ENCODE measurements at places on chromosomes 16 and 17. TPM values are rescaled to one million over a fixed set of nuclear protein-coding genes. Genes with fewer than 3 reads are reported as not detected.

DNA sequence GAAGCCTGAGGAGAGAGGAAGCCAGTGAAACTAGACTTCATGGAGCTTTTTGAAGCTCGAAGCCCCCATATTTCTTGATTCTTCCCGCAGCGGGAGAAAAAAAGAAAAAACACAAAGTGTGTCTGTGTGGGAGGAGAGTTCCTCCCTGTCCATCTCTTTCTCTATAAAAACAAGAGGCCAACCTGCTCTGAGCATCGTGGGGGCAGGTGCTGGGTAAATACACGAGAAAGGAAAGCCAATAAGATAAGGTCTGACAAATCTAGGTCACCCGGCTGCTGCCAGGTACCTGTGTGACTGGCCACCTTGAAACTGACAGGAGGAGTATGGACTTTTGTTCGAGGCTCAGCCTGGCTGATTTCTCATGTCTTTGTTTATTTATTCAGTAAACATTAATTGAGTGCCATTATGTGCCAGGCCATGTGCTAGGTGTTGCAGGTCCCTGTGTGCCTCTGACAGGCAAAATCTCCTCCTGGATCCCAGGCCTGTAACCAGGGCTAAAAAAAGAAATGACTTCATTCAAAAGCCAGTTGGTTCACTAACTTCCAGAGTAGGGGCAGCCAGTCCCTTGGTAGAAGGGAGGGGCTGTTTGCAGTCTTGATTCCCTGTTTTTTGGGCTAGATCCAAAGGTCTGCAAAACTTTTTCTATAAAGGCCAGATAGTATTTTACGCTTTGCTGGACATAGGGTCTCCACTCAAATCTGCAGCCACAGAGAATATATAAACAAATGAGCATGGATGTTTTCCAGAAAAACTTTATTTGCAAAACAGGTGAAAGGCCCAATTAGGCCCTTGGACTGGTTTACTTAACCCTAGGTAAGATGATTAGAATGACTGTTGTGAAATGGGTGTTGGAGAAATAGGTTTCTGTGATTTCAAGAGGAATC lies 35.6 kb downstream of the YPEL2 start:
- DNase-seq = peak; percentile 43

Gene GNG13
- not detected for total RNA-seq

GRCh38 chr17:71995590-71995989 lies 125.2 kb upstream of the SOX9 start:
- no peak for DNase-seq

DNA sequence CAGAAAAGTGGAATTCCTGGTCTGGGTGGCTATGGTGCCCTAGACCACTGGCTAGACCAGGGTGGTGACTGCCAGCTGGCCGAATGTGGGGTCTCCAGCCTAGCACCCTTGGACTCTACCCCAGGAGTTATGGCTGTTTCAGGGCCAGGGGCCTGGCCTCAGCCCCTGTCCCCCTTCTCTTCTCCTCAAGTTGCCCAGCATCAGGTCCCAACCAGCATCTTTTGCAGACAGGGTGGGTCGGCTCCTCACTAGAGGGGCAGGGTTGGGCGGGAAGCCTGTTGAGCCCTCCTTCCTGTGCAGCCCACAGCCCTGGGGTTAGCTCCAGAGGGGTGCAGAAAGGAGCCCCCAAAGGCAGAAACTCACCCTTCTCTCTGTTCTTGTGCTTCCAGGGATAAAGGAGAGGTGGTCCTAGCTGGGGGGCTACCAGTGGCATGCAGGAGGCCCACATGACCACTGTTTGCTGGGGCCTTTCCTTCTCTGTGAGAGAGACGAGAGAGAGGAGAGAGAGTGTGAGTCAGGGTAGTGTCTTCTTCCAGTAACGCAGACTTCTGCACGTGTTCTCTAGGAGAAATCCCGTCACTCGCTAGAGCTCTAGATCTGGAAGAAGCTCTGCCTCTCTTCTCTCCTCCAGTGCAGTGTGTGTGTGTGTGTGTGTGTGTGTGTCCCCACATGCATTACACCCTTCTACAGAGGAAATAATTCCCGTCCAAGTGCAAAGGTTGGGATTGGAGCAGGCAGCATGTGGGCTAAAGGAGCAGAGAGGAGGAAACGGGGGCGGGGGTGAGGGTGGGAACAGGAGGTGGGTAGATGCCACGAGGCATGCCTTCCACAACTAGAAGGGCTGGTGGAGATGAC lies 209.4 kb downstream of the SEC14L1 start:
- DNase-seq = peak; percentile 21

- peak; percentile 96 for DNase-seq
These were observed 805 bp upstream of the ORAI3 start for GRCh38 chr16:30947859-30948666.

Gene KRT9
- not detected for total RNA-seq

Gene GALR2
- total RNA-seq = 0.34 TPM

DNA sequence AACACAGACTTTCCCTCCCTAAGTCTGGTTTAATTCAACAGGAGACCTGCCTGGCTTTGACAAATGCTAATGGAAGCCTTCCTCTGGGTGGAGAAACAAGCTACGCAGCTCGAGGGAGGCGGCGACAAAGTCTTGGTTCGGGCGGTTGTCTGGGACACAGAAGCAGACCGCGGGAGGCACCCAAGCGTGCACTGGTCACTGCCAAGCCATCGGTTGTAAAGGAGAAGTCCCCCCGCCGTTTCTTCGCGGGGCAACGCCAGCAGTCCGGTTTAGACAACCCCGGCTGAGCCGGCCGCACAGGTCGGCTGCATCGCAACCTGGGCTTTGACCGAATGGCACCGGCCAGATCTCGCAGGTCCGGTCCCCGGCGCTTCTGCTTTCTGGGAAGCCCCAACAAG lies 586 bp downstream of the GLYR1 start:
- DNase-seq = no peak

GRCh38 chr17:80945736-80946135 lies 45.9 kb upstream of the CHMP6 start:
- peak; percentile 21 for DNase-seq

Gene DYNLRB2
- 3.2 TPM for total RNA-seq

DNA sequence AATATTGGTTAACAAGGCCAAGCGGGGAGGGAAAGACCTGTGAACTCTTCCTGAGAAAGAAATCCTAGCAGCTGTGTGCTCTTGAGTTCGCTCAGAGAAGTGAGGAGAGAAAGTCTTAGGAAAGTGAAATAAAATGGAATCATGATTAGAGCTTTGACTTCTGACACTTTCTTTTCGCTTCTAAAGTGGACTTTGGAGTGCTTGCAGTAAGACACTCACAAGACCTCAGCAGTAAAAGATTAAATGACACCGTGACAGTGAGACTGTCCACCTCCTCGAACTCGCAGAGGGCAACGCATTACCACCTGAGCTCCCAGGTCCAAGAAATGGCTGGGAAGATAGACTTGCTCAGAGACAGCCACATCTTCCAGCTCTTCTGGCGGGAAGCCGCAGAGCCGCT lies 71.2 kb downstream of the RNF213 start:
- DNase-seq = peak; percentile 10

Gene CPNE7
- 4.0 TPM for total RNA-seq

Gene CORO6
- total RNA-seq = 3.2 TPM

Gene IRX5
- total RNA-seq = 9.7 TPM

- no peak for DNase-seq
These were observed 5.9 kb downstream of the RNF222 start for GRCh38 chr17:8391711-8392110.

Gene KRT12
- total RNA-seq = not detected

DNA sequence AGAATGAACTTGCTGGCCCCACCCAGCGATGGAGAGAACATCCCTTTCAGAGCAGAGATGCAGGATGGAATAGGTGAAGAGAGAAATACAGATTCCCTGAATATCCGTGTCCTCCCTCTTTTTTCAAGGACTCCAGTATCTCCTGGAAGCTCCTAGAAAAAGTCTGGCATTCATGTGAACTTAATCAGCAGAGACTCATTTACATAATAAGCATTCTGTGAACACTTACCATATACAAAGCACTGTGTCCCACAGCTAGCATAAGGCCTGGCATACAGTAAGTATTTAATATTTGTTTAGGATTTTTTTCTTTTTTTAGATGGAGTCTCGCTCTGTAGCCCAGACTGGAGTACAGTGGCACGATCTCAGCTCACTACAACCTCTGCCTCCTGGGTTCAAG lies 208.5 kb upstream of the RPL38 start:
- DNase-seq = no peak

Gene CLEC18B
- total RNA-seq = 0.33 TPM

DNA sequence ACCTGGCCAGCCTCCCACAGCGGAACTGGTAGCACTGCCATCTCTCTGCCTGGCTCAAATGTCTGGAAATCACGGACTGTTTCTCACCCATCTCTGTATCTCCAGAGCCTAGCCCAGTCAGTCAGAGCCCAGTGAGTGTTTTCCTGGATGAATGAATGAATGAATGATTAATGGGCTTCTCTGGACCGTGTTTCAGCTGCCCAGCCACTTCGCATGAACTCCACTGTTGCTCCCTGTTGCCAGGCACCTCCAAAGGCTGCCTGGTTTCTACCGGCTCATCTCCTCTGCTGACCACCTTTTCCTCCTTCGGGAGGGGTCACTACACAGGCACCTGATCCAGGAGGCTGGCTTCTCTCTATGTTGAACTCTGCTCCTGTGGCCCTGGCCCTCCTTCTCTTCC lies 91.0 kb upstream of the SDK2 start:
- no peak for DNase-seq

GRCh38 chr17:76381633-76382350 lies 2.6 kb upstream of the SPHK1 start:
- no peak for DNase-seq

- no peak for DNase-seq
These were observed 88.6 kb downstream of the CYTH1 start for GRCh38 chr17:78693346-78694083.

GRCh38 chr16:17590711-17591654 lies 120.2 kb upstream of the XYLT1 start:
- DNase-seq = no peak

Gene ZKSCAN2
- total RNA-seq = 9.8 TPM

Gene FLCN
- 55.7 TPM for total RNA-seq

Gene HBA2
- total RNA-seq = 35.6 TPM

DNA sequence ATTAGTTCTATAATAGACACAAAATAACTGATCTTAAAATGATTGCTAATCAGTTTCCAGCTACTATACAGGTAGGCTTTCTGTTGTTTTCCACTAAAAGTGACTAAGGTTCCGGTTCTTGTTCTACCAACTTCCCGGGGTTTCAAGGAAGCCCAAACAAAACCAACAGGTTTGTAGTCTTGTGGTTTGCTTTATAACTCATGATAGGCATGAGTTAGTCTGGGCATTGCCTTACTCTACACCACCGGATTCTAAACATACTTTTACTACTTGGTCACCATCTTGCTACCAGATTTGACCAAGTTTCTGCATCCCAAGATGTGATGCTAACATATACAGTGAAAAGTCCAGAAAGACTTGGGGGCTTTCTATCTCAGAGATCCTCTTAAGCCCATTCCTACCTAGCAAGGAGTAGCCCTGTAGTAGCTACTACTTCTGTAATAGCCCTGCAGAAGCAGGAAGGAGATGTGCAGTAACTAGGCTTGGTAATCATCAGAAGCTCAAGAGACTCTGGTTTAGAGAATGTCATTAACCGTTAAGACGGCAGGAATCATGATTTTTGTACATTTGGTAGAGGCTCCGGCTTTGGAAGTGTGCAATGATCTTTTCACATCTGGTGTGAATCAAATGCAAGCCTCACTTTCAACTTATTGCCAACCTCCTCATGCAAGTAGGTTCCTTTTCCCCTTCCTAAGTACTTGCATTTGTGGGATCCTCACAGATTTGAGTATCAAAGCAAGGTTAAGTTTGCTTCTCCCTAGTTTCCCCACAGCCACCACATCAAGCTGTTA lies 1.6 kb downstream of the FAM117A start:
- no peak for DNase-seq

Gene CHST5
- total RNA-seq = 1.00 TPM

- no peak for DNase-seq
These were observed 48.6 kb downstream of the FTO start for GRCh38 chr16:53752560-53752959.

DNA sequence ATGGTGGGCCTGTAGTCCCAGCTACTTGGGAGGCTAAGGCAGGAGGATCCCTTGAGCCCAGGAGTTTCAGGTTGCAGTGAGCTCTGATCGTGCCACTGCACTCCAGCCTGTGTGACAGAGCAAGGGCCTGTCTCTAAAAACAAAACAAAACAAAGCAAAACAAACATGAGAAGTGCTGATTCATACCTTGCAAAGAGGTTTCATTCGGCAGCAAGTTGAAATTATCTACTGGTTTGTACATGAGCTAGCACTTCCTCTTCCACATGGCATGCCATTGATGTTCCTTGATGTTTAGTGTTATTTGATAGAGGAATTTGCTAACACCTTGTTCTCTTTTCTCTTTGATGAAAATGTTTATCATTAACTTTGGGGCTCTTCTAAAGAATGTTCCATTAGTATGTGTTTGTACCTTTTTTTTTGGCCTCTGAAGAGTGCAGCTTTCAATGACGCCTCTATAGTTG lies 50.6 kb downstream of the SPECC1 start:
- no peak for DNase-seq

GRCh38 chr16:49660626-49661025 lies 195.3 kb downstream of the ZNF423 start:
- DNase-seq = no peak

Gene FOXL1
- total RNA-seq = 0.10 TPM

DNA sequence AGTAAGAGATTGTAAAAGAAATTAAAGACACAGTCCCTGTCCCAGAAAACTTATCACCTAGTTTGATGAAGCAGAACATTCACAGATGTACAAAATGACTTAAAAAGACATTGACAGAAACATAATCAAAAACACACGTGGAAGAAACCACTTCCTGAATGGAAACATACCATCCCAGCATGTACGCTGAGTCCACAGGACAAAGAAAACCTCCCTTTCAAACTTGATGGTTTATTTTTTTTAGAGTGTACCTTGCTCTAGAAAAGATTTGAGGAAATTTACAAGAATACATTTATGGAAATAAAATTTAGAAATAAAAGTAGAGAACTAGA lies 140.9 kb downstream of the PMP22 start:
- DNase-seq = no peak

GRCh38 chr16:25110387-25110947 lies 1.1 kb upstream of the LCMT1 start:
- no peak for DNase-seq

GRCh38 chr16:50251375-50252081 lies 14.8 kb upstream of the ADCY7 start:
- DNase-seq = no peak

GRCh38 chr16:68719993-68720489 lies 17.1 kb upstream of the CDH1 start:
- DNase-seq = no peak

All from ovary (tissue), 10 donors.